ENCODE measurements at places on chromosomes 13 and 19. TPM values are rescaled to one million over a fixed set of nuclear protein-coding genes. Genes with fewer than 3 reads are reported as not detected.

DNA sequence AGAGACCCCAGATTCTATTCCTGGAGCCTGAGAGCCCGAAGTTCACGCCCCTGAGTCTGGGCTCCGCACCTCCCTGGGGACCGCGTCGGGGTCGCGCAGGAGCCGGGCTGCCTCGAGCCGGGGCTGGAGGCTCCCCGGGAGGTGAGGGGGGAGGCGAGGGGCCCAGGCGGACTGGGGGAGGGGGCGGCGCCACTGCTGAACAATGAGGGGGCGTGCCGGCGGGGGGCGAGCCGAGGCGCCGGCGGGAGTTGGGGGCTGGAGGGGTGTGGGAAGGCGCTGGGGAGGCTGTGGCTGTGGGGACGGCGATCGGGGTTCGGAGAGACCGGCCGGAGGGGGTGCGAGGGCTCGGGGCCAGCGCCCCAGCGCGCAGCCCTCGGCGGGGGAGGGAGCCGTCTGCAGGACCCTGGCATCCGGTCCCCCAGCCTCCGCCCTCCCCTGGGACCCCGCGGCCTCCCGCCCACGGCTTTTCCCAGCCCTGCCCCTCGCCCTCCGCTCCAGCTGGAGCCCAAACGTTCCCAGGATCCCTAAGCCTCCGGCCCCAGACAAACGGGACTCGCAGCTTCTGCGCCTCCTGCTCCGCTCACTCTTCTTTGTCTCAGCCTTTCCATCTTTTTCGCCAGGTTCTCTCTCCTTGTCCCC, 922 bp downstream of the PLEKHG2 start:
- DNase-seq: no peak

- no peak for DNase-seq
Measured at GRCh38 chr13:92984151-92984550, 242.5 kb upstream of the GPC6 start.

DNA sequence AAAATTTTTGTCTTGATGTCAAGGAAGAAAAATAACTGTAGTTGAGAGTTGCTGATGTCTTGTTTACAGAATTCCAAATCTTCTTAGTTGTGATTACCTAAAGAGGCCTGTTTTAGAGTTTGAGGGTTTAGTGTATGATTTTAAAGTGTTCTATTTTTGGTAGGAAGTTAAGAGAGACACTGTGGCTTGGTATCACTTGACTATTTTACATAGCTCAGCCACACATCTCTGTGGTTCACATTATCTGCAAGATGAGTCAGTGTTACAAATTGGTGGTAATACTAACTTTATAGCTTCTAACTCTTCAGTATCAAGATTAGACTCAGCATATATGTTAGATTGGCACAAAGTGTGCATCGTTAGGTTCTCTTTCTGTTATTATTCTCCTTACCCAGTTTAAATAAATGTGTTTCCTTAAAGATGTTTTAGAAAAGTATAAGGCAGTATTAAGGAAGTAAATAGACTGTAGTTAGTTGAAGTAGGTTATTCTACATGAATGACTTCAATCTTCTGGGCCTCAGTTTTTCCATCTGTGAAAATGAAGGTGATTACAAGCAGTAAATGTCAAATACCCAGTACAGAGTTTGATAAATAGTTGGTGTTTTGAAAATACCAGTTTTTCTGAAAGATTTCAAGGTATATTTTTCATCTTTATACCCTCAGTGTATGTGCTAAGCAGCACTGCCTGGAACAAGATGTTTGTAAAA, 33.4 kb downstream of the COG6 start:
- no peak for DNase-seq

- DNase-seq: no peak
Measured at GRCh38 chr13:53050151-53050550, 21.5 kb downstream of the OLFM4 start.

- DNase-seq: no peak
Measured at GRCh38 chr13:75482820-75483079, 781 bp upstream of the TBC1D4 start.

DNA sequence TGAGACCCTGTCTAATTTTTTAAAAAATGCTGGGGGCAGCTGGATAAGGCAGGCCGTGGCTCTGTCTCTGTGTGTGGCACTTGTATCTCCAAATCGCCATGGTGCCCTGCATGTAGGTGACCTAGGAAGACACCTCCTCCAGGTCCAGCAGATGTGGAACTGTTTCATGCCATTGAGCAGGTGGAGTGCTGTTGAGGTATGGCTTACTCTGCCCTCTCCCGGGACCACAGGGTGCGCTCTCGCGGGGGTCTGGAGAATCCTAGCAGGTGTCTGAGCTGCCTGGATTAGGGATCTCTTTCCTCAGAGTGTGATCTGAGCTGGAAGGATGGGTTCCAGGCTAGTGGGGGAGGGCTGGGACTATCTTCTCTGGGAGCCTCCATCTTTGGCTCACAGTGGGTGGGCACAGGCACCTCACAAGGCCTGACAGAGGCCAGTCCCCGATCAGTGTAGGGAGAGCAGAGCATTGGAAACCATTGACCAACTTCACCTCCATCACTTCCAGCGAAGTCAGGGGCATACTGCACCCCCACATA, 67.7 kb upstream of the TM9SF2 start:
- DNase-seq: no peak

DNA sequence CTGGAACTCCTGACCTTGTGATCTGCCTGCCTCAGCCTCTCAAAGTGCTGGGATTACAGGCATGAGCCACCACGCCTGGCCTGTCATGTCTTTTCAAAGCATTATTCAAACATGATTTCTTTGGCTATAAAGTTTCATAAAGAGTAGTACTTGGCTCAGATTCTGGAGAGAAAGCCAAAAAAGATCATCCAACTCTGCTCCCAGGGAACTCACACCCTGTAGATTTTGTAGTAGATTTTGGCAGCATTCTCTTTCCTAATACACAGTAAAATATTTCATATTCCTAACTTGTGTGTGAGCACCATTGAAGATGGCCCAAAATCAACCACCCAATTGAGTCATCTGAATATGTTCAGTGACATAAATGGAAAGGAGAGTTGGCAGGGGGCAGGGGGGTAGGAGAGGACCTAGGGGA, 48.4 kb downstream of the CAB39L start:
- no peak for DNase-seq

DNA sequence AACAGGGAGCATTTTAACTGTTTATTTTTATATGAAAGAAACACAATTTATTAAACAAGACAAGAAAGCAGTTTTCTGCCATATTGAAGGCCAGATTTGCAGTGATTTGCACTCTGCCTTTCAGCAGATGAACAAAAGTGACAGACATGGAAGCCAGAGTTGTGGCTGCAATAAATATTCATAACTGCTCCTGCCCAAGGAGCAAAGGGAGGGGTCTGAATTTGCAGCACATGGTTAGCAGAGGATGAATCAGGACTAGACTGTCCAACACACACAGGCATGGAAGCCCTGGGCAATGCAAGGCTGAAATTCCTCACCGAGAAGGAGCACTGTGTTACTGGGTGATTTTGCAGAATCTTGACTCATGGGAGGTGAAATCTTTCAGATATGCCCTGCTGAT, 418.2 kb downstream of the DCT start:
- no peak for DNase-seq

DNA sequence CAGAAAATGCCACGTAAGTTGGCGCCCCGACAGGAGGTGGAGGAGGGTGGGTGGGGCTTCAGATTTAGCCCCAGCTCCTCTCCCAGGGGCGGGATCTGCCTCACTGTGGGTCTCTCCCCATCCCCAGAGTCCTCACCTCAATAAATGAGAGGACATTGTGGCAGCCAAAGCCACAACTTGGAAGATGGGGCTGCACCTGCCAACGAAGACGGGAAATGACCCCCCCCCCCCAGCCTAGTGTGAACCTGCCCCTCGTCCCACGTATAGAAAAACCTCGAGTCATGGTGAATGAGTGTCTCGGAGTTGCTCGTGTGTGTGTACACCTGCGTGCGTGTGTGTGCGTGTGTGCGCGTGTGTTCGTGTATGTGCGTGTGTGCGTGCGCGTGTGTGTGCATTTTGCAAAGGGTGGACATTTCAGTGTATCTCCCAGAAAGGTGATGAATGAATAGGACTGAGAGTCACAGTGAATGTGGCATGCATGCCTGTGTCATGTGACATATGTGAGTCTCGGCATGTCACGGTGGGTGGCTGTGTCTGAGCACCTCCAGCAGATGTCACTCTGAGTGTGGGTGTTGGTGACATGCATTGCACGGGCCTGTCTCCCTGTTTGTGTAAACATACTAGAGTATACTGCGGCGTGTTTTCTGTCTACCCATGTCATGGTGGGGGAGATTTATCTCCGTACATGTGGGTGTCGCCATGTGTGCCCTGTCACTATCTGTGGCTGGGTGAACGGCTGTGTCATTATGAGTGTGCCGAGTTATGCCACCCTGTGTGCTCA, 1.5 kb upstream of the TRAPPC5 start:
- DNase-seq: no peak

GRCh38 chr13:21040120-21040826, 21.1 kb downstream of the LATS2 start:
- no peak for DNase-seq

GRCh38 chr13:48828962-48829411, 146.7 kb upstream of the FNDC3A start:
- DNase-seq: no peak

DNA sequence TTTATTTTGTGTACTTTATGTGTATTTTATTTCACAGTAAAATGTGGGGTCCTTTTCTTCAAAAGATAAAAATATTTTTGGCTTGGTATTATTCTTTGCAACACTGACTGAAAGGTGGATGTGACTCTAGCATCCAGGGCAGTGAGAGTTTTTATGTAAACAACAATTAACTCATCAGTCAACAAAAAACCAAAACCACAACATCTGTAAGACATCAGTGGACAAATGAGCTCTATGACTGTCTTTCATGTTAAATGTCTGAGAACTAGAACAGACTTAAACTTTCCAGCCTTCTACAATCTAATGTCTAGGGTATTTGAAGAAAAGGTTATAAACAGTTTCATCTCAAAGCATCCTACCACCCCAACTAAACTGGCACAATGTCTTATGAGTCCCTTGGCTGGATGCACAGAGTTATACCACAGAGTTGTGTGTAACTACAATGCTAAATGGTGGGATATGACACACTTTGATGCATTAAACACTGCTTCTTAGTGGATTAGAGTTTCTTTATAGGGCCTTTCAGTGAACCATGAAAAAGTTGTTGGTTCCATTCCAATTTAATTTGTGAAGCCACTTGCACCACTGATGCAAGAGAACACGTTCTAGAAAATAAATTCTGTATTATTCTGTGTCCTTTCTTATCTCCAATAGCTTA, 544.2 kb upstream of the KLF12 start:
- no peak for DNase-seq

The OSCAR gene
- total RNA-seq: 13.6 TPM

The FTL gene
- total RNA-seq: 7,736 TPM

The ATP4B gene
- total RNA-seq: not detected

The PLIN5 gene
- total RNA-seq: 17.1 TPM

The BICRA gene
- 19.7 TPM for total RNA-seq

The KASH5 gene
- total RNA-seq: not detected

The CRLF1 gene
- total RNA-seq: 638 TPM

The KLK6 gene
- not detected for total RNA-seq
